ENCODE measurements at places on chromosomes 7 and 10.
A peak's percentile ranks its signal among the peaks of the same experiment; 100 is the strongest.

DNA sequence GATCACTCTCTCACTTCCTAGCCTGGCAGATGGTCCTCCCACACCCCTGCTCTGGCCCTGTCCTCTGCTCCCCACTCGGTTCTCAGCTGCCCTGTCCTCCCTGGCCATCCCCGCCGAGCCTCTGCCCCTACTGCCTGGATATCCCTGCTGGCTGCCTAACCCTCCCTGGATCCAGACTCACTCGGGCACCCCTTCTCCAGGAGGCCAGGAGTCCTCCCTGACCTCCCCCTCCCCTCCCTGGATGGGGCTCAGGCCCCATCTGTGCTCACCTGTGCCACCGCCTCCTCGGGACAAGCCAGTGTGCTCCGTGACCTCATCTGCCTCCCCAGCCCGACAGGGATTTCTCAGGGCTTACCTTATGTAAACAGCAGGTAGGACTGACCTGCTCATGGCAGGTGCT lies 406.1 kb downstream of the TCERG1L start:
- ATAC-seq: no peak

GRCh38 chr10:19411119-19411518 lies 362.5 kb downstream of the MALRD1 start:
- ATAC-seq: no peak

GRCh38 chr10:122876467-122876855 lies 2.9 kb downstream of the FAM24B start:
- ATAC-seq: no peak

GRCh38 chr10:48902096-48902495 lies 37.5 kb downstream of the LRRC18 start:
- no peak for ATAC-seq

GRCh38 chr7:115812794-115813193 lies 217.8 kb downstream of the TFEC start:
- no peak for ATAC-seq

DNA sequence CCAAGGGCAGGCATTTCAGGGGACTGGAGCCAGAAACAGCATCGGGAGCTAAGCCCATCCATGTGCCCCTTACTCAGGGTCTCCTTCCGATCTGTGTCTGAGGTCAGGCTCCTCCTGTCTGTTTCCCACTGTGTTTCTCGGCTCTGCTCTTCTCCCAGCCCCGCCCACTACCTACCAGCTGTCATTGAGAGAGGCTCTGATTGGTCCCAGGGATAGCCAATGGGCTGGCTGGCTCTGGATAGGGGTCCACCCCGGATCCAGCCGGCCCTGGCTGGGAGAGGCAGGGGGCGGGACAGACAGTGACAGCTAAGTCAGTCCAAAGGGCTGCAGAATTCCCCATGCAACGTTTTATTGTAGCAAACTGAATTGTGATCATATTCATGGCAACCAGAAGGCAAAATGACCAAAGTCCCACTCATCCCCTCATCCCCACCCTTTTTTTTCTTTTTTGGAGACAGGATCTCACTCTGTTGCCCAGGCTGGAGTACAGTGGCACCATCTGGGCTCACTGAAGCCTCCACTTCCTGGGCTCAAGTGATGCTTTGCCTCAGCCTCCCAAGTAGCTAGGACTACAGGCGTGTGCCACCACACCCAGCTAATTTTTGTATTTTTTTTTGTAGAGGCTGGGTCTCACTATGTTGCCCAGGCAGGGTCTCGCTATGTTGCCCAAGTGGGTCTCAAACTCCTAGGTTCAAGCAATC lies 76.3 kb downstream of the CLIP2 start:
- ATAC-seq: peak; percentile 52

DNA sequence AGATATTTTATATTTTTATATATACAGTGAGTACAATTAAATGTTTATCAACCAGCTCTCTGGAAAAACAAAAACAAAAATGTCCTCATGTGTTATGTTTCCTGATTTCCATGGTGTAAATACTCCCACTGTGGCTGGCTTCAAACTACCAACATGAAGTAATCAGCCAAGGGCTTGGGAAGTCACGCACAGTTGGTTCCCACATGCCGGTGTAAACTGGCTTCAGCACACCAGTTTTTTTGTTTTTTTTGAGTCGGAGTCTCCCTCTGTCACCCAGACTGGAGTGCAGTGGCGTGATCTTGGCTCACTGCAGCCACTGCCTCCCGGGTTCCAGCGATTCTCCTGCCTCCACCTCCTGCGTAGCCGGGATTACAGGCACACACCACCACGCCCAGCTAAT lies 11.8 kb downstream of the OSBPL3 start:
- ATAC-seq: no peak

GRCh38 chr7:13757841-13758240 lies 231.6 kb downstream of the ETV1 start:
- no peak for ATAC-seq

Measured in esophagus mucosa (tissue), 1 donor.